NCI-H524 treated with DMSO at 0.1 percent for 48 hours (cell line): ENCODE measurements at places on chromosomes 11 and 22.

GRCh38 chr11:46129133-46129532 lies 7.9 kb upstream of the PHF21A start:
- no peak for DNase-seq

DNA sequence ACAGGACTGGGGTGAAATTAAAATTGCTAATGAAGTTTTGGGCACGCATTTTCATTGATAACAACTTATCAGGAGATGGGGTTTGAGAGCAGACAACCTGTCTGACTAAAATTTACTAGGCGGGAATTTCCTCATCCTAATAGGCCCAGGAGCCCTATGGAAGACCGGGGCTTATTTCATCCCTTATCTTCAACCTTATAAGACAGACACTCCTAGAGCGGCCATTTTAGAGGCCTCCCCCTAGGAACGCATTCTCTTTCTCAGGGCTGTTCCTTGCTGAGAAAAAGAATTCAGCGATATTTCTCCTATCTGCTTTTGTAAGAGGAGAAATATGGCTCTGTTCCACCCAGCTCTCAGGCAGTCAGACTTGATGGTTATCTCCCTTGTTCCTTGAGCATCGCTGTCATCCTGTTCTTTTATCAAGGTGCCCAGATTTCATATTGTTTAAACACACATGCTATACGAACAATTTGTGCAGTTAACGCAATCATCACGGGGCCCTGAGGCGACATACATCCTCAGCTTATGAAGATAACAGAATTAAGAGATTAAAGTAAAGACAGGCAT lies 39.3 kb upstream of the ZC3H12C start:
- no peak for DNase-seq

- DNase-seq: no peak
Measured at GRCh38 chr11:96978751-96979150, 588.9 kb downstream of the JRKL start.

DNA sequence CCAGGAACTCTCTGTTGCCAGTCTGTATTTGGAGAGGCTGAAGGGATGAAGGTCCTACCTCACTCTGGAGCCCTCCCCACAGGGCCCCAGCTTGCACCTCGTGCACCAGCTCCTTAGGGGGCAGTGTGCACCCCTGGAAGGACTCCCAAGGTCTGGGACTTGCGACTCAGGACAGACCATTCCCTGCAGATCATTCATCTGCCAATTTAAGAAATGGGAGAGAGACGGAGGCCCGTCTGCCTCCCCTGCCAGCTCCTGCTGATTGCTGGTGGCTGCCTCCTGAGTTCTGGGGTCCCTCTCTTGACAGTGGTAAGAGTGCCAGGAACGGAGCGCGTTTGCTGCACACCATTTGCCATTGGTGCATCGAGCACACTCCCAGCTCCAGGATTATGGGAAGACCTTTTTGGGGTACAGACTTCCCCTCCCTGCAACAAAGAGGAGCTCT lies 27.4 kb upstream of the MALAT1 start:
- DNase-seq: no peak

DNA sequence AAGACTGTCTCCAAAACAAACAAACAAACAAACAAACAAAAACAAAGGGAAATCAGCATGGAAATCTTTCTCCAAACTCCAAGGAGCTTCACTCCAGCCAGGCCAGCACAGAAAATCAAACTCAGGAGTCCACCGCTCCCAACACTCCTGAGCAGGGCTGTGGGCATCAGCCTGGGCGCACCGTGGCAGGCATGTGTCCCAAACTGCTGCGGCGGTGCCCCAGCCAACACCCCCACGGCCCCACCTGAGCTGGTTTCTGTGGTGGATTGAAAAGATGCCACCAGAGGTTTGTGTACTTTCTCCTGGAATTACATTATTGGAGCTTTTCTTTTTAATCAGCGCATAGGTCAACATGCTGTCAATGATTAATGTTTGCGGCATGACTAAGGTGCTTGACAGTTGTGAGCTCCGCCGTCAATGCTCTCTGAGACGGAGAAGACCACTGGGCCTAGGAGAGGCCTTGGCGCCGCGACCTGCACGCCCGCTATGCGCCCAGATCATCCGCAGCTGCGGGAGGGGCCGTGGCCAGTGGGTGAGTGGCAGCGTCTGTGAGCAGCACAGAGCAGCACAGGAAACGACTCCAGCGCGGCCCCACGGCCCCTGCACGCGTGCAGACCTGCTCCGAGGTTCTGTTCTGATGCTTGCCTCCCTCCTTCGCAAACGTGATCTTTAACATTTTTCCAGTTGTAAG lies 18.1 kb downstream of the DRD4 start:
- DNase-seq: no peak

DNA sequence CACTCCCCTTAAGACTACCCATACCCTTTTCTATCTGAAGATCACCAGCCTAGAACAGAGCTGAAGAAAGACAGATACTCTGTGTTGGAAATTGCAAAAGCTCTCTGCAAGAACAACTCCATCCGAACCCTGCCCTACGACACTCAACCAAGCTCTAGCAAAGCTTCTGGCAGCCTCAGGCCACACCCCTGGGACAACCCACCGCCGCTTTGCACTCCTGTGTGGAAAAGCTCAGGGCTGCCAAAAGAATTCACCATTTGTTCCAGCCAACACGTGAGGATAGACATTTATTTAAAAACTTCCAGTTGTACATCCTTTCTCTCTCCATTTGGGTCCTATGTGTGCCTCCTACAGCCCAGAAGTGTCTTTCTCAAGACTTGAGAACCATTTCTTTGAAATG lies 62.4 kb upstream of the CD5 start:
- no peak for DNase-seq

- DNase-seq: no peak
Measured at GRCh38 chr11:20045098-20045688, 115.1 kb downstream of the DBX1 start.

- DNase-seq: no peak
Measured at GRCh38 chr11:73077454-73077853, 64.7 kb downstream of the FCHSD2 start.

- no peak for DNase-seq
Measured at GRCh38 chr22:49480331-49480730, 347.3 kb downstream of the BRD1 start.

- no peak for DNase-seq
Measured at GRCh38 chr22:35250156-35250555, 7.1 kb upstream of the HMGXB4 start.

GRCh38 chr11:68118706-68119448 lies 2.3 kb downstream of the CHKA start:
- no peak for DNase-seq

DNA sequence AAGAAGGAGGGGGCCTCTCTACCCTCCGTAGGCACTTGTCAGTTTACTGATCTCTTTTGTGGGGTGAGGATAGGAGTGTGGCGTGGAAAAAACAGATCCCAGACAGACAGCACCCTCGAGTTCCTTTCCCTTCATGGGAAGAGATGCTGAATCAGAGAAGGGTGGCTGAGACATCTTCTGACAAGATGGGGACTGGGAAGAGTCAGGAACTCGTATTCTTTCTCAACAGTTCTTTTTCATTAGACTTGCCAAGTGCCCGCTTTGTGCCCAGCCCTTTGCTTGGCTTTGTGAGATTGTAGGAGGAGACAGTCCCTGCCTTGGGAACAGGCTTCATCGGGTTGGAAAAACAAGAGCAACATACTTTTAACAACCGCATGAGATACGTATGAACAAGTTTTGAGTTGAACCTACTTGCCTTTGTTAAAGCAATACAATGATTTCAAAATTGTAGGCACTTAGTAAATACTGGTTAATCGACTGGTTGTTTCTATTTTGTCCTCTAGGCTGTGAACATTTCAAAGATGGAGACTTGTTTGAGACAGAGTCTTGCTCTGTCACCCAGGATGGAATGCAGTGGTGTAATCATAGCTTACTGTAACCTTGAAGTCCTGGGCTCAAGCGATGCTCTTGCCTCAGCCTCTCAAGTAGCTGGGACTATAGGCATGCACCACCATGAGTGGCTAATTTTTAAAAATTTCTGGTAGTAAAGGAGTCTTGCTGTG lies 1.1 kb downstream of the RRM1 start:
- no peak for DNase-seq

- no peak for DNase-seq
Measured at GRCh38 chr22:27778294-27779090, 23.1 kb downstream of the MN1 start.

DNA sequence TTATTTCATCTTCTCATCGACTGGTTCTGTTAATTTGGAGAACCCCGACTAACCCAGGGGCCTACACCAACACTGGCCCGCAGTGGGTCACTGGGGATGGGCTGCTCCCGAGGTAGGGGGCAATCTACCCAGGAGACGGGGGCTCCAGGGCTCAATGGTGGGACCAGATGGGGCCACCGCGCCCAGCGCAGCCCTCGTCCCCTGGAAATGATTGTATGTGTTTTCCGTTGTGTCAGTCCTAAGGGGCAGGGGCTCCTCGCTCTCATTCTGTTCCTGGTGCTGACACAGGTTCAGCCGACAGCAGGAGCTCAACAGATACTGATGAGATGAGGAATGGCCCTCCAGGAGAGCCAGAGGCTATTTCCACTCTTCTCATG lies 20.7 kb downstream of the A4GALT start:
- DNase-seq: no peak

- no peak for DNase-seq
Measured at GRCh38 chr11:92916299-92916698, 53.2 kb upstream of the MTNR1B start.

DNA sequence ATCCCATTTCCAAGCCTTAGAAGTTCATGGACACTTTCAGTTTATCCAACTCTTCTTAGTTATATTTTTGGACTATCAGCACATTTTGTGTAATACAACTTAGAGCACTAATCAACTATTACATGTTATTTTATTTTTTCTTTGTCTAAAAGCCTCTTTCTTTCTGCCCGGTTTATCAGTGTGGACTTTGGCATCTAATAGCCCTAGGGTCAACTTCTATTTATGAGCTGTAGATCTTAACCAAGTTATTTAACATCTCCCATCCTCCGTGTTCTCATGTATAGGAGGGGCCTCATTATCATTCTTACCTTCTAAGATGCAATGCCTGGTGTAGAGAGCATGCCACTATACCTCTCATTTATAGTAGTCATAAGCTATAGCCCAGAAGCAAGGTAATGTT lies 4.4 kb downstream of the CARD16 start:
- DNase-seq: no peak

GRCh38 chr11:73787051-73787642 lies 527 bp upstream of the MRPL48 start:
- no peak for DNase-seq

DNA sequence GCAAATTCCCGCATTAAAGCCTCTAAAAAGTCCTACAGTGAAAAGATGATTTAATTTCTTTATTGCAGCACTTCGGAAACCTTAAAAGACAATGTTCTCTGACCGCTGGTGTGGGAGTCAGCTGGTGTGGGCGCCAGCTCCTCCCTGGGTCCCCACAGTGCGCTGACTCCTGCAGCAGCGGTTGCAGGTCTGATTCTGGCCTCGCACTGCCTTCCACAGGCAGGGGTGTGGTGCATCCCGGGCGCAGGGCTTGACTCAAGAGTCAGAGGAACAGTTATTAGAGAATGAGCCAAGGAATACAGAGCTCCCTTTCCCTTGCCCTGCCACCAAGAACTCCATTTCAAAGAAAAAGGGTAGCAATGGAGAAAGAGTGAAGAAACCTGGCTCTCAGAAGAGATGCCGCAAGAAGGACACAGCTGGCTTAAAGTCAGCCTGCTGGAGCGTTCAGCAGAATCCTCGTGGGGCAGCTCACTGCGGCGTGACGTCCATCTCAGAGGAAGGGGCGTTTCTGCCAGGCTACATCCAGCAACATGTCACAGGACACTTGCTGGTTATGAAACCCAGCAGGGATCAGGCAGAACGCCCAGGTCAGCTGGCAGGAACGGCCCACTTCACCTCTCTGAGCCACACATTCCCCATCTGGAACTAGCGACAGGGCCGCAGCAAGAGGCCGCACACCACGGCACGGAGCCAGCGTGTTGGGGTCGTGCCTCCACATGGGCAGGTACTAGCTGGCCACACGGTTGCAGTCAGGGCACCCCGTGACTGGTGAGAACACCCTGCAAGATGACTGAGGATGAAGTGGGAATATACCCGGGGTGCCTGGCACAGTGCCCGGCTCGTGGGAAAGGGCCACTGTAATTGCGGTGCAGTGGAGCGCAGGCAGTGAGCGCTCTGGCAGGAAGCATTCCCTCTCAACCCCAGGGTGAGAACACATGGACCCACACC lies 18.1 kb upstream of the EFCAB6 start:
- DNase-seq: no peak

GRCh38 chr11:8111636-8112035 lies 30.6 kb downstream of the TUB start:
- no peak for DNase-seq

- no peak for DNase-seq
Measured at GRCh38 chr11:128708660-128709059, 14.8 kb downstream of the FLI1 start.

GRCh38 chr22:32177221-32177765 lies 18.2 kb upstream of the C22orf42 start:
- DNase-seq: no peak

GRCh38 chr11:11163236-11163635 lies 189.8 kb downstream of the CSNK2A3 start:
- DNase-seq: no peak

DNA sequence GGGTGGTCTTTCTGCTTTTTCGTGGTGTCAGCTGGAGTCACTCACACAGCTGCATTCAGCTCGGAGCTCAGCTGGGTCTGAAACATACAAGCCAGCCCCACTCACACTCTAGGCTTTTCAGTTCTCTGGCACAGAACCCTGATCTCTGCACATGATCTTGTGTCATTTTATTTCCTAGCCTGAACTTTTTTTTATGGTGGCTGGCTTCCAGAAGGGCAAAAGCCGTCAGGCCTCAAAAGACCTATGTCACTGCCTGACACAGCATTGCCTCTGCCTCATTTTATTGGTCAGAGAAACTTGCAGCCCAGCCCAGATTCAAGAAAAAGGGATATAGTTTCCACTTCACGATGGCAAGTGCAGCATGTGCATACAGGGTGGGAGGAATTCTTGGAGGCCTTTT lies 117.8 kb downstream of the NTM start:
- DNase-seq: no peak

DNA sequence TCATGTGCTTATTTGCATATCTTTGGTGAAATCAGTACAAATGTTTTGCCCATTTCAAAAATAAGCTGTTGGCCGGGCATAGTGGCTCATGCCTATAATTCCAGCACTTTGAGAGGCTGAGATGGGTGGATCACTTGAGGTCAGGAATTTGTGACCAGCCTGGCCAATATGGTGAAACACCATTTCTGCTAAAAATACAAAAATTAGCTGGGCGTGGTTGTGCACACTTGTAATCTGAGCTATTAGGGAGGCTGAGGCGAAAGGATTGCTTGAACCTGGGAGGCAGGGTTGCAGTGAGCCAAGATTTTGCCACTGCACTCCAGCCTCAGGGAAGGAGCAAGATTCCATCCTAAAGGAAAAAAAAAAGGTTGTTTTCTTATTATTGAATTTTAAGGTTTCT lies 136.0 kb downstream of the SWAP70 start:
- no peak for DNase-seq

DNA sequence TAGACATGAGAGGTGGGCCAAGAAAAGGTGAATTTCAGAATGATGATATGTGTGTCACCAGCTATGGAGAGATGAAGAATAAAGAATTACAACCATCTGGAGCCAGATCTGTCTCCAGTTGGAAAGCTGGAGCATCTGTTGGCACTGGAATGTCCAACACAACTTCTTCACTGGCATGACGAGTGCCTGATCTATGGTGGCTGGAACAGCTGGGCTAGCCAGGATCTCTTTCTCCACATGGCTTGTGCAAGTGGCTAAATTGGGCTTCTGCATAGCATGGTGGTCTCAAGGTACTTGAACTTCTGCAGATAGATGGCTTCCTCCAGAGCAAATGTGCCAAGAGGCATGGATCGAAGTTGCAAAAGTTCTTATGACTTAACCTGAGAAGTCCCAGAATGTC lies 256.1 kb upstream of the NCAM1 start:
- no peak for DNase-seq
